ENCODE measurements at places on chromosomes 5 and 9.

- no peak for DNase-seq
Observed at GRCh38 chr5:52810426-52810825, 22.7 kb downstream of the ITGA1 start.

DNA sequence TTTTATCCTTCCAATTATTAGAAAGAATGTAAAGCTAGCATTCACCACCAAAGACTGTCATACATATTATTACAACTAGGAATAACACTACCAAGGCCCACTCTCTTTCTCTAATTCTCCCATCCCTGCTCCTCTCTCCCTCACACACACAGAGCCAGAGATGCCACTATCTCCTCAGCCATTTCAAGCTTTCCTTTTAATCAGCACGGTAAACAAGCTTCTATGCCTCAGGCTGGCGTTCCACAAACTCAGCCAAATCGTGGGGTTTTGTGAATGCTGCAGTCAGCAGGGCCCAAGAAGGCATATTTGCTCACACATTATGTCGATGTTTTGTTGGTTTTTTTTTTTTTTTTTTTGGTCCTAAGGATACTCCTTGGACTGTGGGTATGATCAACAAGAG lies 979.9 kb upstream of the DMAC1 start:
- no peak for DNase-seq

- DNase-seq = peak; percentile 2
Observed at GRCh38 chr9:105842023-105842644, 147.8 kb downstream of the TMEM38B start.

GRCh38 chr9:129027685-129028191 lies 393 bp downstream of the SH3GLB2 start:
- no peak for DNase-seq

Measured in GM18507 (cell line).